Activated T-cell treated with anti-CD3 and anti-CD28 coated beads, Interleukin-2, amount 50 U/mL, for 48 hours (primary cell): ENCODE measurements at places on chromosomes 1 and 21.

DNA sequence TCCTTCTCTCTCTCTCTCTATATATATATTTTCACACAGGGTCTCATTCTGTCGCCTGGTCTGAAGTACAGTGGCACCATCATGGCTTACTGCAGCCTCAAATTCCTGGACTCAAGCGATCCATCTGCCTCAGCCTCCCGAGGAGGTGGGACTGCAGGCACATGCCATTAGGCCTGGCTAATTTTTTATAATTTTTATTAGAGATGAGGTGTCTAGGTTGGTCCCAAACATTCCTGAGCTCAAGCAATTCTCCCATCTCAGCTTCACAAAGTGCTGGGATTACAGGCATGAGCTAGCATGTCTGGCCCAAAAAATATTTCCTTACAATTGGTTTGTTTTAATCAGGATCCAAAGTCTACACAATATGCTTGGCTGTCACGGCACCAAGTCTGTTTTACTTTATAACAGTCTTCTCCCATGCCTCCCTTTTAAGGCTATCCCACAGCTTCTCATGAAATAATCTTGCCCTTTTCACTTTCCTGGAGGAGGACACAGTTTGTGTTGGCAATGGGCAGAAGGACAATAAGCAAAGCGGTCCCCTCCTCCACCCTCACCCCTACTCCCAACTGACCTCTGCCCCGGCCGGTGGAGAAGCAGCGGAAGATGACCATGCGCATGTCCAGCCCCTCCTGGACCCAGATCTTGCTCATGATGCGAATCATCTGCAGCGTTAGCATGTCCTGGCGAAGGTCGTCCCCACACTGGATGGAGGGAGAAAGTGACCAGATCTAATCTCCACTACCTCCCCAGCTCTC is 28.2 kb upstream of the PPP1R15B start:
- no peak for DNase-seq

DNA sequence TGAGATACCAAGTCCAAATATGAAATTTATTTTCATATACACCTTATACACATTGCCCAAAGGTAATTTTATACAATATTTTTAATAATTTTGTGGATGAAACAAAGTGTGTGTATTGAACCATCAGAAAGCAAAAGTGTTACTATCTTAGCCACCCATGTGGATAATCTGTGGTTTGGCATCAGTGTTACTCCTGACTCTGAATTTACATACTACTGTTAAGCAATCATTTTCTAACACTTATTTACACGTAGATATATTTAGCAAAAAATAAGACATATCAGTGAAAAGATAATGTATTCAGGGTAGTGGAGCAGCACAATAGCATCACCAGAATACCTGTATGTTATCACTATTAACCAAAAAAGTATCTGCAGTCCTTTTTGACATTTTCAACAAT is 23.8 kb downstream of the DENND2D start:
- DNase-seq = no peak

DNA sequence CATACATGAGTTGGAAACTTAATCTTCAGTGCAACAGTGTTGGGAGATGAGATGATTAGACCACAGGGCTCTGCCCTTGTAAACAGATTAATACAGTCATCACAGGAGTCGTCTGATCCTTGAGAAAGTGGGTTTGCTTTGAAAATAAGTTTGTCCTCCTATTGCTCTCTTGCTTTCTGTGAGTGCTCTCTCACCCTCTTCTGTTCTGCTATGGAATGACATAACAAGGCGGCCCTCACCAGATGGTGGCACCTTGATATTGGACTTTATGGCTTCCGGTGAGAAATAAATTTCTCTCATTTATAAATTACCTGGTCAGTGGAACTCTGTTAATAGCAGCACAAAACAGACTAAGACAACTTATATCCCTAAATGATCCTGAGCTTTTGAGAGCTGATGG is 353.6 kb downstream of the BRINP3 start:
- DNase-seq = no peak

DNA sequence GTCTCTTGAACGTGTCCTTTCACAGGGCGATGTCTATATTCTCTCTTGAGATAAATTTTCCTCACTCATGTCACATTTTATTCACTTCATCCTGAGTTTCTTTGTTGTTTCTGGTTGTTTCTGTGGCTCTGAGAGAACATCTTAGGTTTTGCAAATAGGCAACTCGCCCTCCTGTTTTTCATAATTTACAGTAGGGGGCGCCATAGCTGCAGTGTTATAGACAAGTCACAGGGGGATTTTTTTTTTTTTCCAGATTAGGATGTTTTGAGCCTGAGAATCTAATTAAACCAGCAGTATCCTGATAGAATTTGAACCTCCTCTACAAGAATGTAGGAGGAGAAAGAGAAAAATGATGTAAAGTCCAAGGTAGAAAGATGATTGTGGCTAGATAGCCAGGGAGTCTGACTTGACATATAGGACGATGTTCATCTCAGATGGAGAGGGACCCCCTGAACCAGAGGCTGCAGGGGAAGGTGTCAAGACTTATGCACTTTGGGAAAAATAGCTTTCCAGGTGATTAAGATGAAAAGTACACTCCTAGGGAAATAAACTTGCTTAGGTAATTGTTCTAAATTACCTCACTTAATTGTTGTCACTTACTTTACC is 76.3 kb downstream of the ZP4 start:
- DNase-seq = no peak

GRCh38 chr1:89949991-89950624 is 44.8 kb upstream of the ZNF326 start:
- no peak for DNase-seq

GRCh38 chr1:18856435-18856834 is 3.0 kb downstream of the TAS1R2 start:
- no peak for DNase-seq

DNA sequence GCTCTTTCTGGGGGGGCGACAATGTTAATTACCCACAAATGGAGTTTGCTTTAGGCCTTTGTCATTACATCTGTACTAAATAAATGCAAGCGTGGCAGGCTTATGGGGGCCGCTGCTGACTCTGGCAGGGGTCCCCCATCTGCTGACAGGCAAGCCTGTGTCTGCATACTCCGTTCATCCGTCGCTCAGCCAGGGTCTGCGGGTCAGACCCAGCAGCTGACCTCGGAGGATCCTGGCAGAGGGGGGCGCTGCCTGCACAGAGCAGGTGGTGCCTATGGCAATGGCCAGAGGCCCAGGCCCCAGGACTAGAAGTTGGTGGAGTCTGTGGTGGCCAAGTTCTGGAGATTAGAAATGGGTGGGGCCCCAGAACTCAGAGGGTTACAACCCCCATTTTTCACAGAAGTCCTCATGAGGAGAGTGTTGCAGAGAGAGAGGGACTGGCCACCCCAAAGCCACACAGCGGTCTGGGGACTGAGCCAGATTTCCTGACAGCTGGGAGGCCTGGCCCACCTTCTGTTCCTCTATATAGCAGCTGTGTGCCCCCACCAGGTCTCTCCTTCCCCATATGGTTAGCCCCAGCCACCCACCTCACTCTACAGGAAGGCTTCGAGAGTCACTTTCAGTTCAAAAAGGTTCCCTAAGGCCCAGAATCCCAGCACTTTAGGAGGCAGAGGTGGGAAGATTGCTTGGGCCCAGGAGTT is 31.0 kb downstream of the TTC39A start:
- DNase-seq = no peak

DNA sequence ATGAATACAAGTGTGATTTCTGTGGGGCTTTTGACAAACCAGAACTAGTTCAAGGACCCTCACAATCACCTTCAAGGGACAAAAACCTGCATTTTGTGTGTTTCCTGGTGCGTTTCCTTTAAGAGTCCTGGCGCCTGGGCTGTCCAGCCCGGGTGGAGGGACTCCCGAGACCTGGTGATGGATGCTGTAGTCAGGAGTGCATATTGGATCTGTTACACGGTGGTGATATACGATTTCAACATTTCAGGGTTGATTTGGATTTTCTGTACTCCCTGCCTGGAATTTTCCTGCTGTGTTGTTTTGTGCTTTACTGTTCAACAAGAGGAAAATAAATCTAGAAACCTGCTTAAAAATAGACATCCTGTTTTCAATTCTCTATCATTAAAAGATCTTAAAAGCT is 162.0 kb downstream of the KIF26B start:
- no peak for DNase-seq

DNA sequence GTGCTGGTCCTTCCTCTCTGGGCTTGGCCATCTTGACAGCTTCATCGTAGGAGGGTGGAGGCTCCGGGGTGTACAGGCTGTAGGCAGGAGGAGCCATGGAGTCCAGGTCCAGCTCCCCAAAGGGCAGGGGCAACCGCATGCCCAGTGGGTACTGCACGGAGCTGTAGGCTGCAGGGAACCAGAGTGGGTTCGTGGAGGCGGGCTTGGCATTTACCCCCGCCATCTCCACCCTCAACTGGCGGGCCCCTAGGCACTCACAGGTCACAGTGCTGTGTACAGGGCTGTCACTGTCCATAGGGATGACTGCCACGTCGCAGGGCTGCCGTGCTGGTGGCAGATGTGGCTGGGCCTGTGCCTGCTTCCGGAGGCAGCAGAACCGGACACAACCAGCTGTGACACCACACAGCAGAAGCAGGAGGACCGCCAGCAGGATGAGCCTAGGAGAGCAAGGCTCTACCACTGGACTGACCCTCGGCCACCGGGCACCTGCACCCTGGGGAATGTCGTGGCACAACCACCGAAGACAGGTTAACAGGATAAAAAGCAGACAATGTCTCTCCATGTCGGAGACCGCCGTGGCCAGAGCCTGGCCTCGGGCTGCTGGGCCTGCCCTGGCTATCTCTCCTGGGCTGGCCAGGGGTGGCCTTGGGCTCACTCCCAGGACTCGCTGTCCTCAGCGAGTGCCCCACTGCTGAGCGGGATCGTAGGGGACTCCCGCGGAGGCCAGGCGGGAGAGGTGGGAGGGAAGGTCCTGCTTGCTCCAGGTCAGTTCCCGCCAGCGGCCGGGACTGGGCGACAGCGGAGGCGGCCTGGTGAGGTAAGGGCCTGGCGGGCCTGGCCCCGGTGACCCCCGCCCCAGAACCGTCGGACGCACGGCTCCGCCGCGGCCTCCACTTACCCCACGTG is 831 bp downstream of the TMEM52 start:
- no peak for DNase-seq

DNA sequence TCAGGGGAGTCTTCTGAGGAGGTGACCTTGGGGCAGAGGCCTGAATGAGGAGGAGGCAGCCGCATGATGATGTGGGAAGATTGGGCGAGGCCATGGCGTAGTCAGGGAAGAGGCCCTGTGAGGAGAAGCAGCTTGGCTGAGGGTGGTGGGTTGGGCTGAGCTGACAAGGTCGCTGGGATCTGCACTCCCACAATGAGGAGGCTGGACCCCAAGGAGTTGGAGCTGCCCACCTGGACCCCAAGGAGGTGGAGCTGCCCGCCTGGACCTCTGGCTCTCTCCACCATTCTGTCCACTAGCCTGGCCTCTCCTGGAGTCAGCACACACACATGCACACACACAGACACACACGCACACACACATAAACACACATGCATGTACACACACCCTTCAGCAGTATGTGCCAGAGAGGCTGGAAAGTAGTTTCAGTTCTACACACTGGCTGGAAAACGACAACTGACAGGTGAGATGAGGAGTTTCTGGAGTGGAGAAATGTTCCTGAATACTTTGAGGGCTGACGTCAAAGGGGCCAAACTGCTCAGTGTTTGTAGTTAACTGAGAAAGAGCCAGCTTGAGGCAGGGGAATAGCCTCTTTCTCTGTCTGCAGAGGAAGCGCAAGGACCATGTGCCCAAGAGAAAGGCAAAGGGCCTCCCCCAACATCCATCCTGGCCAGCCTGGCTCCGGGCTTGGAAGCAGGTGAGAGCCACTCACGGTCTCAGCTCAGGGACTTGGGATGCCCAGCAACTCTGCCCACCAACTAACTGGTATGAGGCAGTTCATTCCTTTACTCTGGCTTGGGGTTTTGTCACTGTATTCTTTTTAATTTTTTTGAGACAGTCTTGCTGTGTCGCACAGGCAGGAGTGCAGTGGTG is 7.1 kb downstream of the SMPDL3B start:
- DNase-seq = no peak

GRCh38 chr1:94949681-94950661 is 23.1 kb upstream of the CNN3 start:
- no peak for DNase-seq

- DNase-seq = no peak
These were observed 36.1 kb downstream of the COA6 start for GRCh38 chr1:234409328-234409727.

- no peak for DNase-seq
These were observed 724 bp downstream of the ST7L start for GRCh38 chr1:112618114-112618720.
